ENCODE measurements at places on chromosomes 5 and 9.

DNA sequence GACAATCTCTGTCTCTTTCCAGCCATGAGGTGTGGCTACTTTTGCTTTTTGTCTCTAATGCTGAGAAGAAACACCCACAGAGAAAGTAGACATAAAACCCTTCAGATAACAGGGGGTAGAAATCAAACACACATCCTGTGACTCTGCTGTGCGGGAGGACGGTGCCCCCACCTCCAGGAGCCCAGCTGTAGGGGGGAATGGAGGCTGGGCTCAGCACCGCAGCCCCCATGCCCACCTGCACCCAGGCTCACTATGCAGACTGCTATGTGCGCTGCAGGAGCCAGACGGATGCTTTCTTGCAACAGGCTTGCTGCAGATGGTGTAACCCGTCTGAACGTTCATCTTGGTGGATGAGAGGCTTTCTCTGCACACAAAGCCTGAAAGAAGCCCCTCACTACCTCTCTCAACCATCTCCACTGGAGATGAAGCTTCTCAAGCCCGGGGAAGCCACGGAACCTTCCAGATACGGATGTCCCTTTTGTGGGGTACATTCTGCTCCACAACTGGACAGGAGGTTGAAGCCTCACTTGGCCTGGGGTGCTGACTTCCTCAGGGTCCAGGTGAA is 207.2 kb downstream of the GADD45G start:
- DNase-seq, result peak; percentile 47

- no peak for DNase-seq
Observed at GRCh38 chr9:120951960-120952618, 25.5 kb upstream of the TRAF1 start.

DNA sequence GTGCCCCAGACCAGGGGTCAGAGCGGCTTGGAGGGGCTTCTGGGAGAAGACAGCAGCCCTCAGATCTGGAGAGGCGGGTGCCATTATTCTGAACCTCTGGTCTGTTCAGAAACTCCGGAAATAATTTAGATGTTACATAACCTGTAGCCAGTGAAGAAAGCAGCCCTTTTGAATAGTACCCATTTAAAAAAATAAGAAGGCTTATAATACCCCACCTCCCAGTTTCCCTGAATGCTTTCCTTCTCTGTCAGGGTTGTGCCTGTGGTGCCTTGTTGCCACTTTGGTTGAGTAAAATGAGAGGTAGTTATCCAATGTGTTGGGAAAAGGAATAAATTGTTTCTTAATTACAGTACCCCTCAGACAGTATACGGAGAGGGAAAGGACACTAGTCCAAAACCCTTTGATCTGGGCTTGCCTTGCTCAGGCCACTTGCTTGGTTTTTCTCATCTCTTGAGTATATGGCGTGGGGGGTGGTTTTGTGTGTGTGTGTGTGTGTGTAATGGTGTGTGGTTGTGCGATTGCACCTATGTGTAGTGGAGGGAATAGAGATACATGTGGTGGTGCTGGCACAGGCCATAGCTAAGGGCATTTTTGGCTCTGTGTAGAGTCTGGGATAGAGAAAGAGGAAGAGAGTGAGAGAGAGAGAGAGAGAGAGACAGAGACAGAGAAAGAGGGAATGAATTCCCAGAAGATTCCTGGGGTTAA is 59.1 kb upstream of the TLR4 start:
- DNase-seq, result no peak

GRCh38 chr9:90129446-90129845 is 513.2 kb downstream of the DIRAS2 start:
- DNase-seq, result no peak

GRCh38 chr9:130483371-130483971 is 38.7 kb downstream of the ASS1 start:
- DNase-seq, result no peak

DNA sequence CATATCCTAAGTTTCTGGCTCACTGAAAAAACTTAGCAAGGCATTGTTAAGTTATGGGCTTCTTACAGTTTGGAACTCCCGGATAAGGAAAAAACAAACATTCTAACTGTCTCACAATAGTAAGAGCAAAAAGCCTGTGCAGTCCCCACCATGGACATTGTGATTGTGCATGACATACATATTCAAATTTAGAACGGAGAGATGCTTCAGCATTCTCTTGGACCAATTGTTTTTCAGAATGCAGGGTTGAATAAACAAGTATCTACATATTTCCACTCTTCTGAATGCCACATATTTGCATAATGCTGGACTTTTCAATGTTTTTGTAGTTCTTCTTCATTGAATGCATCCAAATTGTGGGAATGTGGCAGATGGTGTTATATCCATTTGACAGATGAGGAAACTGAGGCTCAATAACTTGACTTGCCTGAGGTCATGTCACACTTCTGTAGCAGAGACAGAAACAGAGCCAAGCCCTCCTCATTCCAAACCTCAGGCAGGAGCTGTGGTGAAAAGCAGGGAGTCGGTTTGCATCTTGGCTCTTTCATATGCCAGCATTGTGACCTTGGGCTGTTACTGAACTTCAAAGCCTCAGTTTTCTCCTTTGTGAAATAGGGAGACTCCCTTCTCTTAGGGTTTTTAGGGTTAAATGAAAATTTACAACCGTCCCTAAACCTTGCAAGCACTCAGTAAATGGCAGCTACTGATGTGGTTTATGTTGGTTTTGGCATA is 95.1 kb downstream of the IQGAP2 start:
- DNase-seq, result no peak

GRCh38 chr5:175861337-175862130 is 9.8 kb upstream of the CPLX2 start:
- DNase-seq, result no peak

GRCh38 chr9:38443181-38443580 is 18.9 kb upstream of the IGFBPL1 start:
- no peak for DNase-seq

DNA sequence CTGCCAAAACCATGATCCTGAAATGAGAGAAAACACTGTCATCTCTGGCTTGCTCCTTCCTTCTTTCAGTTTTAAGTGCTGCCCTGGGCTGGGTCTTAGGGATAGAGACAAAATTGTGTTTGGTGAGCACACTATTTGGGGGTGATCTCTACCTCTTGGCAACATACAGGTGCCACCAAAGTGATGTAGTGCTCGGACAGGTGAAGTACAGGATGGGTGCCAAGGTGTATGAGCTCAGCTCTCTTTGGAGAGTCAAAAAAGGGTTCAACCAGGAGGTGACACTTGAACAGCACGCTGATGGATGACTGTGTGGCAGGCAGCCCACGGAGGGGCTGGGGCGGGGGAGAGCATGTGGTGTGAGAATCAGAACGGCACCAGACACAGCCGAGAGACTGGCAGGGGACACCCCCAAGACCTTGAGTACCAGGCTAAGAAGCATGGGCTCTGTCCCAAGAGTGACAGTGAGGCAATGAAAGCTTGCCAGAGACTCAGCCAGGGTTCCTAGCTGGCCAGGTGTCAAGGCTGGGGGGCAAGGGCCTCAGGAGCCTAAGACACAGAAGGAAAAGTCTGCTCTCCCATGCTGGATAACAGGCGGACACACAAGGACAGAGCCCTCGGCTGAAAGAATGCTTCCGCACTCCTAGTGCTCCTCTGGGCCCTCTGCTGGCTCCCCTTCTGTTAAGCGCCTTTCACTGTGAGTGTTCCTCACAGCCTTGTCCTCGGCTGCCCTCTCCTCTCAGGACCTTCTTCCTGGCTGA is 2.5 kb downstream of the NHP2 start:
- no peak for DNase-seq

DNA sequence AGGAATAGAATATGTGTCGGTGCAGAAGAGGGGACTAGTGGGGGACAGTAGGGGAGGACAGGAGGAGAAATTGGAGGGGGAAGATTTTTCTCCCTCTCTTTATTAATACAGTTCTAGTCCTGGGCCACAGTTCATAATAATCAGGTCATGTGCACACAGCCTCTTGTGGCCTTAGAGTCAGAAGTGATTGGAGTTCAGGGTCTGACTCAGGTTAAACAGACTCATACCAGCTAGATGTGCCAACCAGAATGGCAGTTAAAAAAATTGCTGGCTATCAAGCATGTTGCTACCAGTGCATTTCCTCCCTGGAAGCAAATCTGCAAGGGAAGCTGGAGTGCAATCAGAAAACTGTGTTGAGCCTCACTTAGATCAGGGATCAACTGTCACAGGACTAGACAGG is 132.7 kb upstream of the MAP1B start:
- DNase-seq, result no peak

GRCh38 chr9:136994888-136995230 is 1.5 kb downstream of the CLIC3 start:
- no peak for DNase-seq

DNA sequence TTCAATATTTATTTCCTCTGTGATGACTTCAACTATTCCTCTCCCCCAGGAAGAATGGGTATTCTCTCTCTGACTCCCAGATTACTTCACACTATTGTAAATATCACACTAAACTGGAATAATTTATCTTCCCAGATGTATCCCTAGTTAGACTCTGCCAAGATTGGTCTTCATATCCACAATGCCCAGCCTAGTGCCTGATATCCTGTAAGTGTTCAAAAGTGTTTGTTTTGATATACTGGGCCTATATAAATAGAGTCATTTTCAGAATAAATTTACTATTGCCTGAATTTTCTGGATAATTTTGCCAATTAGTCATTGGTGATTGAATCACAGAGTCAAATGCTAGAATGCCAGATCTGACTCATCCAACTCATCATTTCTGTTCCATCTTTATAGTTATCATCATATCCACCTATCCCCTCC is 143.7 kb upstream of the TNC start:
- DNase-seq, result no peak

GRCh38 chr9:136345281-136346156 is 18.0 kb downstream of the DNLZ start:
- peak; percentile 89 for DNase-seq

DNA sequence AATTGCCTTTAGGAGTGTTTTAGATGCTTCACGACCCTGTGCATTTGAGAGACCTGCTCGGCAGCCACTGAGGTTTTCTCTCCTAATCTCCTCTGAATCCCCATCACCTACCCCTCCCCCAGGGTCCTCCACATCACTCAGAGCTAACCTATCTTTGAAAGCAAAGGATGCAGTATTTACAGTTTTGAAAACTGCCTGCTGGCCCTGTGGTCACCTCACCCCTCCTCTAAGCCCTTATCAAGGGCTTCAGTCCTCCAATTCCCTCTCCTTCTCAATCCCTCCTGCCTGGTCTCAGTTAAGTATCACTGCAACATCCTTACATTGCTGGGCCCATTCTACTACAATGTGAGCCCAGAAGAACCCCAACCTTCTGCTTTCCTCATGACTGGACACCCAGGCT is 4.6 kb downstream of the RPP25L start:
- DNase-seq, result no peak

DNA sequence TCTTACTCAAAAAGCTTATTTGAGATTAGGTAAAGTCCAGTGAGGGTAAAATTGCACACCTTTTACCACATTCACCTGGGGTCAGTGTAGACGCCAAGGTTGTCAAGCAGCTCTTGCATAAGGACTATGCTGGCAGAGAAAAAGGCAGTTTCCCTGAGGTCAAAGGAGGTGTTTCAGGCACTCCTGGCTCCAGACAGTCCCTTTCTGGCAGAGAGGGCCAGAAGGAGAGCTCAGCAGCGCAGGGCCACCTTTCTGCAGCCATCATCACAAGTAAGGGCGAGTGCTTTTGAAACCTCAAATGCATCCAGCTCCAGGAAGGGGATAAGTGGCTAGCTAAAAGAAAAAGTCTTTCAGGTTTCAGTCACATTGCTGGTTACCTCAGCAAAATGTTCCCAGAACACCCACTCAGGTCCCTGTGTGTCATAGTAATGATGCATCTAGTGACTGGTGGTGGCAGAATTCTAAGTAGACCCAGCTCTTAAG is 16.7 kb upstream of the IL13 start:
- DNase-seq, result no peak

DNA sequence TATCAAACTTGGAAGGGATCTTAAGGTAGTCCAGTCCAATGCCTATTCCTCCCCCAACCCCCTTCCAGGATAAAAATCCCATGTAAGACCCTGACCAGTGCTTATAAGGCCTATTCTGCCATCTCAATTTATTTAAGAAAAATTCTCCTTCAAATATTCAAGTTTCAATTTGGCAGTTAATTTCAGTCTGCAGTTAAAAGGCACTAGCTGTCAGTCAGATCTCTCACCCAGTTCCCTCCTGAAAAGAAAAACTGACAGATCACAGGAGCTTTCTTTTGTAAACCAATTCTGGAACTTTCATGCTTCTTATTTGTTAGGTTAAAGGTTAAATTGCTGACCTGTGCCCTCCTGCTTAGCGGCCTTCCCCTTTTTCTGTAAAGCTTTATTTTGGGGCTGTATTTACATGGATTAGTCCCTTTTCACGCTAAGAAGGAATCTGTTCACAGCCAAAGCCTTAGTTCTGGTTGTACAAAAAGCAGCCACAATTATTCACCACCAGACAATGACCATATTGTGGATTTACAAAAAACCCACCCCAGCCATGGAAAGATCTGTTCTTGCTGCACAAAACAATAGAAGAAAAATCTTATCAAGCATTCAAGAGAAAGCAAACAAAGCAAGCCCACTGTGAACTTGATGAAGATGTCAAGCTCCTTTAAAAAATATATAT is 68.7 kb downstream of the DENND1A start:
- DNase-seq, result no peak

GRCh38 chr5:43042176-43042625 is 2.1 kb upstream of the ANXA2R start:
- peak; percentile 68 for DNase-seq

DNA sequence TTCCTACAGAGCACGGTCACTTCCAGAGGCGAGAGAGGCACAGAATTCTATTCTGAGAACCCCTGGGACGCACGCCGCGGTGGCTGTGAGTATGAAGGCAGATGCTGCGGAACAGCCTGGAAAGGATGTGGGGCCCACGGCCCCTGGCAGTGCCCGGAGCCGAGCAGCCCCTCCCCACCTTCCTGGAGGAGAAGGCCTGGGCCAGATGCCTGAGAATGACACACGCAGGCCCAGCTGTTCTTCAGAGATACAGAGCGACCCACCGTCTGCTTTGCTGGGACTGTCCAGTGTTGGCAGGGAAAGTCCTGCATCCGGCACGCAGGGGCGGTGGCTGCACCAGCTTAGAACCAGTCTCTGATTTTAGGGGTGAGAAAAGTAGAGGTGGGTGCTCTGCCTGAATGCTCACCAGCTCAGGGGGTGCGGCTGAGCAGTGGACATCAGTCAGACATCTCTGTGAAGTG is 116.7 kb upstream of the LPCAT1 start:
- peak; percentile 12 for DNase-seq

DNA sequence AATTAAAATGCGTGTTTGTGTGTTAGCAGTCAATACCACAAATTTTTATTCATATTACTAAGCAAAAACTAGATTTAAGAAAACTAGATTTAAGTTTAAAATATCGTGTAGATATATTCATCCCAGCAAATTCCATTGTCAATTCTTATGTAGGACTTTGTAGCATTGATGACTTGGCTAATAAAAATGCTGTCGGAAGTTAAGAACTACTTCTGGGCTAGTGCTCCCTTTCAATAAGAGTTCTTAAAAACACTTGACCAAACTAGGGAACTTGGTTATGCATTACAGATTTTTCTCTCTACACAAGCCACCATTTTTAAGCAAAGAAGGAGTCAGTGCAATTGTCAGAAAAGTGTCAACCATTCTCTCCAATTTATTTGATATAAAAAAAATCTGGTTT is 68.7 kb upstream of the RAD23B start:
- no peak for DNase-seq
